ENCODE measurements at places on chromosomes 7 and 10.

DNA sequence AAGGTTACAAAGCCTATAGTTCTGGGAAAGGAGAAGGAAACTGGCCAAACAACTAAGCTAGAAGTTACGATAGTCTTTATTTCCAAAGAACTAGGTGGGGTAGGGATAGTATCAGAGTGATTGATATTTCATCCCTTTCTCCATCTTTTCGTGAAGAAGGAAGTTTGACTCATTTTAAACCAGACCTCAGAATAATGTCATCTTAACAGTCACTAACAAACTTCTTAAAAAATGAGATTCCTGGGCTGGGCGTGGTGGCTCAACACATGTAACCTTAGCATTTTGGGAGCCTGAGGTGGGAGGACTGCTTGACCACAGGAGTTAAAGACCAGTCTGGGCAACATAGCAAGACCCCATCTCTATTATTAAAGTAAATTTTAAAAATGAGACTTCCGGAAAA, 69.4 kb downstream of the ARL4A start:
- no peak for DNase-seq

DNA sequence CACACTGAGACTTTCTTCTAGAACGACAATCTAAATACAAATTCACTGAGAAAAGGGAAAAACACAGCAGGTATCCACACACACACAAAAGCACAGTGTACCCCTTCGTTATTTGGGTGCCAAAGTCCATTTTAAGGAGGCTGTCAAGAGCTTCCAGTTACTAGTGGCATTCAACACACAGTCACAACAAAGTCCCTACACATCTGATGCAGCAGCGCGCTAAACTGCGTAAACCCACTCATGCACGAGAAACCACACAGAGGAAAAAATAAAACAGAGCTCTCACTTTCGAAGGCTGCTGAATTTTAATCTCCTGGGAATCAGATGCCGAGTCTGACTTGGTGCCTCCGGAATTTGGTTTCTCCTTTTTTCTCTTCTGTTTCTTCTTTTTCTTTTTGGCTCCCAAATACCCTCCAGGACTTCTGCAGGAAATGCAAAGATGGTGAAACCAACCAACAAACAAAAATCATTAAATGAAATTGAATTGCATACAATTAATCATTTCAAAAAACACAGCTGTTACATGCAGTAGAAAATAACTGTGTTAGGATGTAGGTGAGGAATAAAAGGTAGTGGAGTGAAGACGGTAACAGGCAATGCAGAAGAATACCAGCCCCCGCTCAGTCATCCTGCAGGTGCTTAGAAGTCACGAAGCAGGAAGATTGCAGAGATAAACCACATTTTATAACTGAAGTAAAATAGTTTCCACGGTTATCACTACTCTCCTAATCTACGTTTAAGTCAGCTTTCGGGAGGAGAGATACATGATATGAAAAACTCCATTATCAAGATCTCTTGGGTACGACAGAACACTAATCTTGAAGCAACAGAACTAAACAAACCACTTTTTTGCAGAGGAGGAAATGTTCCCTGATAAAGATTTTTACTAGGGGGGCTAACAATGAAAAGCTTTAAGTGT, 27.1 kb downstream of the NMT2 start:
- peak; percentile 56 for DNase-seq

- no peak for DNase-seq
Measured at GRCh38 chr7:997404-998395, 14.7 kb downstream of the CYP2W1 start.

DNA sequence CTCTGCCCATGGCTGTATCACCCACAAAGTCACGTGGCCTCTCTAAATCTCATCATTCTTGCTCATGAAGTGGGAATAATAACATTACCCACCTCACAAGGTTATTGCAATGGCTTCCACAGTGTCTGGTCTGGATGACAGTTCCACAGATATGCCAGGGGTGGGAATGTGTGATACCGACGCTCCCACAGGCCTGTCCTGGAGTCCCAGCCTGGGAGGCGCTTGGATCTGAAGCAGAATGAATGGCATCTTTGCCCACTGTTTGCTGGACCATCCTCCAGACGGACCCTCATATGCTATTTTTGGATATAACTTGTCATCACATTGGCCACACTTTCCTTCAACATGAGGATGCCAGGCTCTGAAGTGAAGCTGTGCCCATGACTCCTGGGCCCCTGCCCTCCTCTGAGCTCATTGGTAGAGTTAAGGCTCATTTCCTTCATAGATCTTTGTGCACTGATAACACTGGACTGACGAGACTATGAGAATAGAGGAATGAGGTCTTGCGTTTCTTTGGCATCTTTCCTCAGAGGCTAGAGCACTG, 279.8 kb upstream of the ZNF32 start:
- no peak for DNase-seq

- DNase-seq, result no peak
Measured at GRCh38 chr10:76928565-76928964, 709.0 kb downstream of the KCNMA1 start.
